ENCODE measurements at places on chromosomes 3 and 15.

GRCh38 chr3:29937185-29937584, 656.3 kb downstream of the RBMS3 start:
- DNase-seq, result no peak

- DNase-seq, result no peak
These were observed 33.0 kb downstream of the KY start for GRCh38 chr3:134617608-134618477.

GRCh38 chr3:21544076-21544462, 206.9 kb downstream of the ZNF385D start:
- DNase-seq, result no peak

DNA sequence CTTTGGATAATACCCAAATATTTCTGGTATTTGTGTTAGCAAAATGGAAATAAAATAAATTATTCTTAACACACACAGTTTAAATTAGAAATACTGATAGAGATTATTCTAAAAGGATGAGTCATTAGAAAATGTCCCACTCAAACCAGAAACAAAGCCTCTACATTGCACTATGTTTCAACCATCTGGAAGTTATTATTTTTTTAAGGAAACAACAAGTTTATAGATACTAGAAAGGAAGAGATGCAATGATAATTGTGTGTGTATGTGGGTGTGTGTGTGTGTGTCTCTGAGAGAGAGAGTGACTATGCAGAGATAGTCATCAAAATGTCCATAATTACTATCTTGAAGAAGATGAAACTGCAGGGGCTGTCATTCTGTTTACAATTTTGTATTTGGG, 1340.5 kb downstream of the ROBO1 start:
- DNase-seq, result no peak

- DNase-seq, result no peak
These were observed 683.0 kb downstream of the TBL1XR1 start for GRCh38 chr3:176514297-176514696.

GRCh38 chr3:8851703-8852102, 82.3 kb upstream of the OXTR start:
- DNase-seq, result no peak

GRCh38 chr3:168047190-168047795, 48.4 kb downstream of the GOLIM4 start:
- DNase-seq, result no peak

DNA sequence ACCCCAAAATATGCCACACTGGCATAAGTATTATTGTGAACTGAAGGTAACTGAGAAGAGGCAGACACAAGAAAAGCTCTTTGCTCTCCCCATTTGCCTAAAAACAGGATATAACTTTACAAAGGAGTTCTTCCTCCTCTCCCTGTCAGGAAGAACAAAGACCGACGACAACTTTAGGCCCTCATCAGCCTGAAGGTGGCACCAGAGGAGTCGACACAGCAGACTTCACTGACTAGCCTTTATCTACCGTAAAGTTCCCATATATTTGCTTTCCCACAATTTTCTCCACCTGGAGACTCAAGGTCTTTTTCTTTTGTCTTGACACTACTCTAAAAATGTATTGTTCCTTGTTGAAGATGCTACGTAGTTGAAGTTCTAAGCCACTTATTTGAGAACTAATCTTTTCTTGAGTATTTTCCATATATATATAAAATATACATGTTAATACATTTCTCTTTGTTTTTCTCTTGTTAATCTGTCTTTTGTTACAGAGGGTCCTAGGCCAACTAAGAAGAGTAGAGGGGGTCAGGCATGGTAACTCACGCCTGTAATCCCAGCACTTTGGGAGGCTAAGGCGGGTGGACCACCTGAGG, 16.2 kb upstream of the XIRP1 start:
- no peak for DNase-seq

DNA sequence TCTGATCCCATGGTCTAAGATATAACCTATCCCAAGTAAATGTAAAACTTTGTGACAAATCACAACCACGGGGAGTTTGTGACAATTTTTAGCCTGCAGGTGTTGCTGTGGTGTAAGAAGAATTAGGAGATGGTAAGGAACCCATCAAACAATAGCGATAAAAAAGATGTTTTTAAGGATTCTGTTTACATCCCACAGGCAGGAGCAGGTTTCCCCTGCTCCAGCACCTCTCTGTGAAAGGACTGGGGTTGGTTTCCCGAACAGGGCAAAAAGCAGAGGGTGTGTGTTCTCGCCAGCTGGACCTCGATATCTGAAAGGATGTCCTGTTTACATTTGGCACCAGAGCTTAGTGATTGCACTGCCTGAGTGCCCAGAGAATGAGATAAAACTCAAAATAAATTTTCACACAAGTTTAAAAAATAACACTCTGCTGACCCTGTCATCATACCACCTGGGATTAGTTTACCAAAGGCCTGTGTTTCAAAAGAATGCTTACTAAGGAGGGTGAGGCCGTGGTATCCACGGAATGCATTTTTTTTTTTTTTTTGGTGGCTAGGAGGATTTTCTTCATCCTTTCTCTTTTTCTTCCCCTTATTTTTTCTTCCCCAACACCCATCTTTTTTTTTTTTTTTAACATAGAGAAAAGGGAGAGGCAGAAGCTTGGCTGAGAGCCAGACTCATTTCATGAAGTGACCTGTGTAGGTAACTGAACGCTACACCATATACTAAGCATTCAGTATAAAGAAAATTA, 151.8 kb upstream of the DPH6 start:
- no peak for DNase-seq

DNA sequence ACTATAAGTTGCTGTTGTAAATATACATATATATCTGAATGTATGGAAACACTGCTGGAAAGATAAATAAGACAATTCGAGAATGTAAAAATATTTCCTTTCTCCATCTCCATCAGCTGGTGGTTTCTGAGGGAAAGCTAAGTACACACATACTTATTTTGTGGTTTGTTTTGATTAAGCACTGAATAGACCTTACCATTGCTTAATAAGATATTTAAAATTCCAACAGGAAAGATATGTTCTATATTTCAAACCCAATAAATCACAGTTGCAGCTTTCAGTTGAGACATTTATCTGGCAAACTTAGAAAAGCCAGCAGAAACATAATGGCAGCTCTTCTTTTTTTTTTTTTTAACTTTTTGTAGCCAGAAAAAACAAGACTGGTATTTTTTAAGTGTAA, 160.4 kb downstream of the VGLL3 start:
- no peak for DNase-seq

- no peak for DNase-seq
These were observed 646.0 kb downstream of the TUSC7 start for GRCh38 chr3:117355566-117355965.

- DNase-seq, result no peak
These were observed 102.1 kb downstream of the SRGAP3 start for GRCh38 chr3:9147215-9147895.

DNA sequence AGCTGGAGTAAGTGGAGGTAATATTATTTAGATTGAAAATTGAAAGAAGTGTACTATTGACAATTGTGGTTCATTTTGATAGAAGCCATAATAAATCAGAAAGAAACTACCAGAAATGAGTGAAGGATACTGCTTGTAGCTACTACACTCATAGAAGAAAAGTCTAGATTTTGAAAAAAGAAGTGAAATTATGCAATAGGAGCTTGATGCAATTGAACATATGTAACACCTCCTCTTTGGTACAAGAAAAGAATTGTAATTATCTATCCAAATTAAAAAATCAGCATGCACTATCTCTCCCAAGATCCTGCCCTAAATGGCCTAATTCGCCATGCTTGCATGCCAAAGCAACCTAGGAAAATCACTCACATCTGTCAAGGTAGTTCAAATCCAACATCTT, 51.1 kb upstream of the CD200R1L start:
- no peak for DNase-seq

DNA sequence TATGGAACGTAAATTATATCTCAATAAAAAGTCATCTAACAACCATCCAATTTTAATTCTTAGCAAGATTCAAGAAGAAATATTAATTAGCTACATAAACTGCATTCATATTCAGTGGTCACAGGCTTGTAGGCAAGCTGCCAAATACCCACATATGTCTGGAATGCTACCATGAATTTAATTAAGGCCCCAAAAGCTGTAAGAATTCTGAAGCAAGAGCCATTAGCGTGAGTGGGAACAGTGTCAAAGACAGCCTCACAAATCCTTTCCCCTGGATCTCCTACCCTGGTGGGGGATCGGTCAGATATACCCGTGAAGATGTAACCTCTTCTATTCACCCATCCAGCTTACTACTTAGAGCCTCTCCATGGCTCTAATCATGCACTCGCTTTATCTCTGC, 40.0 kb downstream of the ATG7 start:
- DNase-seq, result no peak

GRCh38 chr3:65303431-65303830, 615.6 kb upstream of the ADAMTS9 start:
- DNase-seq, result no peak

DNA sequence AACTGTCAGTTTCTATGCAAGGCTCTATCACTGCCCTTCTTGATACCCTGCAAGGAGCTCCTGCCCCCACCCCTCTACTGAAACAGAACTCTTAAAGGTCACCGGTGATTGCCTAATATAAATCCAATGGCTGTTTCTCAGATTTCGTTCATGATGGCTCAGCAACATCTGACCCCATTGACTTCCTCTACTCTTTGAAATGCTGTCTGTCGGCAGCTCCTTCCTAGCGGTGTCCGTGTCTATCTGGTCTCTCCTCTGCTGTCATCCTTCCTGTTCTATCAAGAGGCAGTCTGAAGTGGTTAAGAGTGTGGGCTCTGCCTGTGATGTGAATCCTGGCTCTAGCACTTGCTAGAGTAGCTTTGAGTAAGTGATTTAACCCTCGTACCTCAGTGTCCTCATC, 5.5 kb downstream of the TMEM266 start:
- no peak for DNase-seq

- DNase-seq, result no peak
These were observed 1082.6 kb upstream of the EPHA6 start for GRCh38 chr3:95731753-95732152.

GRCh38 chr3:46078712-46079400, 51.6 kb upstream of the XCR1 start:
- DNase-seq, result peak; percentile 78

DNA sequence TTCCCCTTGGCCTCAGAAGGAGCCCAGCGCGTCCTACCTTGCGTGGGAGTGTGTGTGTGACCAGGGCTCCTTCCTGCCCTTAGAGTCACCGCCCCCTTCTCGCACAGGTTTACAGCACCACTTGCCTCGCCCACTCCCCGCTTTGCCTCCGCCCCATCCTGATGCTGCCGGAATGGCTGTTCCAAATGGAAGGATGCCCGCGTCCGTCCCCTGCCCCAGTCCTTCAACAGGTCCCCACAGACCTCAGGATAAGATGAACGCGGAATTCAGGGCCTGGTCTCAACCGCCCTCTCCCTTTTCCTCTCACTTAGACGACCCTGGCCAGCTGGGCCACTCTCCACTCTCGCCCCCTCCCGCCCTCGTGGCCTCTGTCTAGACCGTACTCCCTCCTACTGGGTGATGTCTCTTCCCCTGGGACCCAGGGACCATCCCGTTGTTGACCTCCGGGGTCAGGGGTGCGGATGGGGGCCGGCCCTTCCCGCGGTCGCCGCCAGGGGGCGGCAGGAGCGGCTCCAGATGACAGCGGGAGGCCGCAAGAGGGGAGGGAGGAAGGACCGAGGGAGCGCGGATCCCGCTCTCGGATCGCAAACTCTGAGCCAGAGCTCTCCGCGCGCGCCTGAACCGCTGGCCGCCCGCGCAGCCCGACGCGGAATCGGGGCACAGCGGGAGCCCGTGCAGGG, at the start of gene THSD4:
Gene THSD4 (plus strand): TSS at position 585 of the 680 bp plus-strand sequence.
- DNase-seq, result peak; percentile 28

- no peak for DNase-seq
These were observed 13.7 kb downstream of the ZIC1 start for GRCh38 chr3:147422601-147423536.

GRCh38 chr3:160739079-160739478, 17.0 kb upstream of the PPM1L start:
- DNase-seq, result no peak

GRCh38 chr3:119664370-119664769, 4.0 kb upstream of the POPDC2 start:
- no peak for DNase-seq

- DNase-seq, result no peak
These were observed at the start of gene P2RY12 for GRCh38 chr3:151384741-151385174. TSS of gene P2RY12 (minus strand) at chr3:151384753. CDS start at chr3:151338845, 45,908 bp downstream.

- no peak for DNase-seq
These were observed 60.8 kb downstream of the UACA start for GRCh38 chr15:70702584-70702983.

GRCh38 chr3:134998158-134998557, 203.1 kb downstream of the EPHB1 start:
- DNase-seq, result no peak

GRCh38 chr15:59399465-59400102, 26.9 kb upstream of the MYO1E start:
- DNase-seq, result no peak

DNA sequence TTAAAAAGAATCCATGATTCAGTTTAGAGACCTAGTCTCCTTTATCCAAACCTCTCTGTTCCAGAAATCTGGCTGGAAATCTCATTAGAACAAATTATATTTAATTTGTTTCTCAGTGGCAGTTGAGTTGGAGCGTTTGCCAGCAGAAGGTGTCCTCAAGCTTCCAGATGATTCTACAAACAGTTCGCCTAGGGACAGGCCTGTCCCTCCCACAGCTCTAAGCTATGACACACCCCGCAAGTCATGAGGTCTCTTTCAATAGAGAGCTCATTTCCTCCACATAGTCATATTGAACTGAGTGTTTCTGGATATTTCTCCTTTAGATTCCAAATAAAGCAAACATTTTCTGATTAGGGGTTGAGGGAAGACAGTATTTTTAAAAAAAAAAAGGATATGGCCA, 230.3 kb downstream of the ATP8B4 start:
- DNase-seq, result no peak

DNA sequence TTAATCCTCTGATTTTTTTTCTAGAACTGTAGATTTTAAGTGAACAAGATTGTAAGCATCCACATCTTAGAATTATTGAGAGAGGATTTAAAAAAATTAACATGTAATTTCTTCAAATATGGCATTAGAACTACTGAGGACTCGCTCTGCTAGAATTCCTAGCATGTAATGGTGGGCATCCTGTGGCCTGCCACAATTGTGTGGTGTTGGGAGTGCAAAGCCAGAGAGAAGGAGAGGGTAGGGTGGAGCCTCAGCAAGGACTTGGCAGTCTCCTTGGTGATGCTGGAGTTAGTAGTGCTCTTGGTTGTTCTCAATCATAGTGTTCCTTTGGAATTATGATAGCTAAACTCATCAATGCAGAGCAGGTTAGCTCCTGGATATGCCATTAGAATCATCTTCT, 443.9 kb upstream of the TBL1XR1 start:
- no peak for DNase-seq

- peak; percentile 51 for DNase-seq
These were observed 643 bp downstream of the ABCC5 start for GRCh38 chr3:184016811-184017671.

DNA sequence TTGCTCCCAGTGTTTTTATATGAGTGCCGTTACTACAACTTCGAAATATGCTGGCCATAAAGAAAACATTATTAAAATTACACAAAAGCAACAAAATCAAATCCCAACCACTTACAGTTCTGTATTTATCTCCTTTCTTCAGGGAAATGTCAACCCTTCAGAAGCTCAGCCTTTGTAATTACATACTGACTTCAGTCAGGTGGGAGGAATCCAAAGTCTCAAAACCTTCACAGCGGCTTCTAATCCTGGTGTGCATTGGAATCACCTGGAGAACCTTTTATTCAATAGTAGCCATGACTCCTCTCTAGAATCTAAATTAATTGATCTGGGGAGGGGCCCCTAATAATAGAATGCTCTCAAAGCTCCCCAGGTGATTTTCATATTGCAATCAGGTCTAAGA, 463.7 kb upstream of the ARHGEF26 start:
- DNase-seq, result no peak

GRCh38 chr15:98868564-98868963, 139.0 kb downstream of the PGPEP1L start:
- DNase-seq, result no peak
